Adrenal gland (tissue), 19 donors: ENCODE measurements at places on chromosomes 4 and X.

DNA sequence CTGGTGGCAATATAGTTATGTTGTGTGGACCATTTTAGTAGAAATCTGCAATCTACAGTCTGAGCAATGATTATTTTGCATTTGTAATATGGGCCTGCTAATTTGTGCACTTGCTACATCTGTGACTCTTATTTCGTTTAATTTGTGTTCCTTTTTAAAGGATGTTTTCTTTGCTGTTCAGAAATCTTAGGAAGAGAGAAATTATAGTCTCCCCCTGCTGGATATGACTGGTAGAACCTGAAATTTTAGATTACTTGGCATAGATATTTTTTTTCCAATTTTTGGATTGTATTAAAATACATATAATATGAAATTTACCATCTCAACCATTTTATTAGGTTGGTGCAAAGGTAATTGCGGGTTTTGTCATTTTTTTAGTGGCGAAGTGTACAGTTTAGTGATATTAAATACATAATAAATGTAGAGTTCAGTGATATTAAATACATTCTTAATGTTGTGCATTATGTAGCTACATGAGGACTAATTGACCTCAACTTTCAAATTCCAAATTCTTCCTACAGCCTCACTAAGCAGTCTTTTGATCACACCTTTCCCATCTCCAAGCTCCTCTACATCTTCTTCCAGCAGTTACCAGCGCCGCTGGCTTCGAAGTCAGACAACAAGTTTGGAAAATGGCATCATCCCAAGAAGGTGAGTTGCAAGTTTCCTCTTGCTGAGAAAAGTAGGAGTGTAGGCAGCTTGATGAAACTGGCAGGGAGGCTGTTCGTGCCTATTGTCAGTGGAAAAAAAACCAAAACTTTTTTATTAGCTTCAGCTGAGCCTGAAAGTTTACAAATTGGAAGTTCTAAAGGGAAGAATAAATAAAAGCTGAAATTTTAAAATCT is 82.2 kb downstream of the FNIP2 start:
- DNase-seq = no peak

GRCh38 chr4:137609718-137610430 is 77.6 kb upstream of the PCDH18 start:
- no peak for DNase-seq

DNA sequence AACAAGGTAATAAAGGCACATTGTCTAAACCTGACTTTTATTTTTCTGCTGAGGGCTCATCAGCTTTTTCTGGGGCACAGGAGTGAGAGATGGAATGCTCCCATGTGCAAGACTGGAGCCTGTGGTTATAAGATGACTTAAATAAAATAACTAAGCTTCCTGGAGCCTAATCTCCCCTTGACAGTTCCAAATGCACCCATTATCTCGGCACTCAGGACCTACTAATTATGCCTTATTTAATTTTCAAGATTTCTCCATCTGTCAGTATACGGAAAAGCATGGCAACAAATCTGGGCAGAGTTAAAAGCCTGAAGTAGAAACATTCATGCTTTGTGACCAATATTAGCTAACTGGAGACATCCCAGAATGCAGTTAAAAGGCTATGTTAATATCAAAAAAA is 416.7 kb upstream of the TEX13C start:
- DNase-seq = no peak

GRCh38 chrX:36898301-36898700 is 109.9 kb upstream of the FAM47C start:
- DNase-seq = no peak

DNA sequence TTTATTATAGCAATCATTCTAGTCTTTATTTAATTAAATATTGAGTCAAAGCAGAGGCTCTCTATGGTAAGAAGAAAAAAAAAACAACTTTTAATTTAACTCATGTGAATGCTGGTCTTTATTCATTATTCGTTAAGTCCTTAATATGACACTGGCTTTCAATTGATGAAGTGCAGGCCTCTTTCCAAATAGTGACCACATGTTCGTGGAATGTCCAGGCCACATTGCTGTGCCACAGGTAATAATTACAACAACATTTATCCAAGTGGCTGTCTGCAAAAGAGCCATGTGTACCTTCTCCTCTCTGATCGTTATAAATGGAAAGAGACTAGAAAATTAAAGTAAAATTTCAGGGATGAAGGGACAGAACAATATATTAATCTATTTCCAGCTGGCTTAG is 220.1 kb upstream of the PABPC4L start:
- DNase-seq = no peak
